Stromal cell of bone marrow (primary cell): ENCODE measurements at places on chromosomes 7 and 10.

DNA sequence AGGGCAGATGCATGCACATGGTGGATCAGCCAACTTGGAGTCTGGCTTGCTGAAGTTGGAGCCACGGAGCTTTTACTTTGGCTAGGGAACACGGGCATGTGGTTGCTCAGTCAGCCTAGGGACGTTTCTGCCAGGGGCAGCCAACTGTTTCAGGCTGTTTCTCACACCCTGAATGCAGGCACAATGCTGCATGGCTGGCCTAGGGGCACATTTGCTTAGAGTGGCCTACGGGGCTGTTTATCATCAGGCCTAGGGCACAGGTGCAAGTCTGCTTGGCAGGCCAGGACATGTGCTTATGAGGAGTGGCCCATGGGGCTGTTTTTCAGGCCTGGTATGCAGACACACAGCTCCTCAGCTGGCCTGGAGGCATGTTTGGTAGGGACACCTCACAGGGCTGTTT lies 107.4 kb downstream of the GSAP start:
- no peak for DNase-seq

DNA sequence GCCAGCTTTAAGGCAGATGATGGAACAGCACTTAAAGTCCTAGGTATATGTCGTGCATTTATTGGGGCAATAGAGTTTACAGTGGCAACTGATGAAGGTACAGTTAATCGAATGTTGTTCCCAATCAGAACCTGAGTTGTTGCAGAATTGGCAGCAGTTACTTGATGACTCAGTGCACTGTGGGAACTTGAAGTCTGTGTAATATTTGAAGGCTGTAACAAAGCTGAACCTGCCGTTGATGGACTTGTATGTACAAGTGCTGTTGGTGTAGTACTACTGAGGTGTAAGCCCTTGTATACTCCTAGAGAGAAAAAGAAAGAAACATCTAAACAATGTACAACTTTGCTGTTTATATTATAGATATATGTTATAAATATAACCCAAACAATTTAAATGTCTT lies 75.3 kb downstream of the EPC1 start:
- DNase-seq: peak; percentile 14

GRCh38 chr7:2017914-2018568 lies 214.7 kb downstream of the MAD1L1 start:
- DNase-seq: no peak

DNA sequence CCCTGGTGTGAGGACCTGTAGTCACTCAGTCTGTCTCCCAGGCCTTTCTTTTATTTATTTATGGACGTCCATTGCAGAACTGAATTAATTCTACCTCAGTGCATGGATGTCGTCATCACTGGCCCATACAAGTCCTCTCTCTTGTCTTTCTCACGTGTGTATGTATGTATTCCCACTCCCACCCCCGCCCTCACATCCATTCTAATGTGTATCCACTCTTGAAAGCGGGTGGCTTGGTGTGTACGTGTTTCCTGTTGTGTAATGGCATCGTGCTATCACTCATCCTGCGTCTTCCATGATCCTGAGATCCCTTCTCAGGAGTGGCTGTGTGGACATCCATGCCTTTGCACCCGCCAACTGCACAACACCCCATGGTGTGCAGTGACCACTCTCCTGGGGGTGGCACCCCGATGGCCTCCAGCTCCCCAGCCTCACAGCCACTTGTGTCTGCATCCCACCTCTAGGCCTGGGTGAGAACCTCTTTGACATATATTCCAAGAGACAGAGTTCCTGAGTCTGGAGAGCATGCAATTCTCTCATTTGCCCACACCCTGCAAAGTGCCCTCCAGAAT lies 3.0 kb upstream of the AOC1 start:
- DNase-seq: no peak
